Thyroid gland (tissue), 4 donors: ENCODE measurements at places on chromosomes 13 and 19.

DNA sequence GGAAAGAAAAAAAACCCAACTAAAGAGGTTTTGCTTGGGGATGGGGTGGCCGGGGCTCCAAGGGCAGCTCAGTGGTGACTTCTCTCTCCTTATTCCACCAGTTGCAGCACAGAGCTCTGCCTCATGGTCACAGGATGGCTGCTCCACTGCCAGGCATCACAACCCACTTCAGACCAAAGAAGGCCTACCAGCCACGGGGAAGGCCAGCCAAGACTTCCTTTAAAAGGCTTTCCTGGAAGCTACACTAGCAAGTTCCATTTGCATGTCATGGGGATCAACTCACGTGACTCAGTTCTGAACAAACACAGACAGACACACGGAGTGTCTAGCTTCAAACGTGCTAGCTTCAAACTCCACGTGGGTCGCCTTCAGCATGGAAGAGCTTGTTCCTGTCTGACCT lies 13.2 kb upstream of the EIF3G start:
- no peak for DNase-seq

DNA sequence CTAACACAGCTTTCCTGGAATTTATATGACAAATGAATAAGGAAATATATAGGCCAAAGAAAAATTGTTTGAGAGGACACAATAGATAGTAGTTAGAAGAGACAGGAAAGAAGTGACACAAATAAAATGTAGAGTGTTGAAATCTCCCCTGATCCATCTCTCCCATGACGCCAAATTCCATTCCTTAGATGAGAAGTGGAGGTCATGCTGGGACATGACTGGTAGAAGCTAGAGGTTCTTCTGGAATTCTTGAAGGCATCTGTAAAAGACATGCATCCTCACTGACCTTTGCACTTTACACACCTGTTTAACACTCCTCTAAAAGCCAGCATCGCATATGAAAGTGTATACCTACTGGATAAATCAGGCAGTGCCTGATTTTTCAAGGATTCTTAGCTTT lies 67.8 kb downstream of the DGKH start:
- no peak for DNase-seq

DNA sequence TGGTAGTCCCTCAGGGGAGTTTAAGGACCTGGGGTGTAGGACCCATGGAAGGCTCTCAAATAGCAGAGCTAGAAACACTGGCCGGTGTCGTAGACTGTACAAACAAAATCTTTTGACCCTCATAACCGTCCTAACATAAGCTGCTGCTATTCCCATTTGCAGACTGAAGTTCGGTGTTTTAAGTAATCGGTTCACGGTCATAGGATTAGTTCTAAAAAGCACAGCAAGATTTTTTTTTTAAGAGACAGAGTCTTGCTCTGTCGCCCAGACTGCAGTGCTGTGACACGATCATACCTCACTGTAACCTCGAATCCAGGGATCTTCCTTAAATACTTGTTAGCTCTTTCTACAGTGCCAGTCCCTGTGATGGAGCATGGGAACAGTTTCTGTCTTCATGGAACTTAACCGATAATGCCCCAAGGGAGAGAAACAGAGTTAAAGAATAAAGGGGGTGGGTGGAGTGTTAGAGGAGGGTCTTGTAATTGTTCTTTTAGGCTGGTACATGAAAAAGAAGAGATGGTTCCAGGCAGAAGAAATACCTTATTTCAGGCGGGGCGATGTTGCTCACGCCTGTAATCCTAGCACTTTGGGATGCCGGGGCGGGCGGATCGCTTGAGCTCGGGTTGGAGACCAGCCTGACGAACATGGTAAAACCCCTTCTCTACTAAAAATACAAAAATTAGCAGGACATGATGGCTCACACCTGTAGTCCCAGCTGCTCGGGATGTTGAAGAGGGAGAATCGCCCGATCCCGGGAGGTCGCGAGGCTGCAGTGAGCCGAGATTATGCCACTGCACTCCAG lies 475 bp upstream of the ZC3H4 start:
- no peak for DNase-seq

DNA sequence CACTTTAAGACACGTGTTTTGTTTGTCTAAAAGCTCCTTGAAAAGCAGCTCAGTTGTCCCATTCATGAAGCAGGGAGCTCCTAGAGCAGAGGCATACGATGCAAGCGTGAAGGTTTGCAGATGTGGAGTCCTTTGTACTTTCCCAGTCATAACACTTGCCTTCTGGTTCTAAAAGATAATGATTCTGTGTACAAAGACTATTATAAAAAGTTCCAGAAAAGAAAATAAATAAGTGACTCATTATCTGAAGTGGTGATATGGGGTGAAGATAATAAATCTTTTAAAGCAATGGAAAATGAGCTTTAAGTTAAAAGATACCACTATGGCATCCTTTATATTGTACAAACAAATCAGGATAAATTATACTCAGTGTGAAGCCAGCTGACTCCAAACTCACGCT lies 569.9 kb downstream of the MYO16 start:
- no peak for DNase-seq

- peak; percentile 6 for DNase-seq
Observed at GRCh38 chr19:12733369-12734214, 892 bp downstream of the TRIR start.

DNA sequence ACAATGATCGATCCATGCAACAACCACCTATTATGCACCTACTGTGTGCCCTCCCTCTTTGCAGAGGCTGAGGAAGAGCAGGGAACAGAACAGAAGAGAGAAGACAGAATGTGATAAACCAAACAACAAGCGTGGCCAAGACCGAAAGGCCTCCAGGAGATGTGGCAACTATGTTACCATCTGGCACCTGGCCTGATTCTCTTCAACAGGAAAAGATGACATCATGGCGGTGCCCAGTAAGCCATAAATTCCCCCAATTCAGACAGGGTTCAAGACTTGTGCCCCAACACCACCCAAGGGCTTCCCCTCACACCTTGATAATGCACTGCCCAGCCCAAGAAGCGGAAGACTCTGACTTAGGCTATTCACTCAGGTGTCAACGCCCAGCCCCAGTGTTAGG lies 44.3 kb downstream of the SLC7A1 start:
- no peak for DNase-seq

DNA sequence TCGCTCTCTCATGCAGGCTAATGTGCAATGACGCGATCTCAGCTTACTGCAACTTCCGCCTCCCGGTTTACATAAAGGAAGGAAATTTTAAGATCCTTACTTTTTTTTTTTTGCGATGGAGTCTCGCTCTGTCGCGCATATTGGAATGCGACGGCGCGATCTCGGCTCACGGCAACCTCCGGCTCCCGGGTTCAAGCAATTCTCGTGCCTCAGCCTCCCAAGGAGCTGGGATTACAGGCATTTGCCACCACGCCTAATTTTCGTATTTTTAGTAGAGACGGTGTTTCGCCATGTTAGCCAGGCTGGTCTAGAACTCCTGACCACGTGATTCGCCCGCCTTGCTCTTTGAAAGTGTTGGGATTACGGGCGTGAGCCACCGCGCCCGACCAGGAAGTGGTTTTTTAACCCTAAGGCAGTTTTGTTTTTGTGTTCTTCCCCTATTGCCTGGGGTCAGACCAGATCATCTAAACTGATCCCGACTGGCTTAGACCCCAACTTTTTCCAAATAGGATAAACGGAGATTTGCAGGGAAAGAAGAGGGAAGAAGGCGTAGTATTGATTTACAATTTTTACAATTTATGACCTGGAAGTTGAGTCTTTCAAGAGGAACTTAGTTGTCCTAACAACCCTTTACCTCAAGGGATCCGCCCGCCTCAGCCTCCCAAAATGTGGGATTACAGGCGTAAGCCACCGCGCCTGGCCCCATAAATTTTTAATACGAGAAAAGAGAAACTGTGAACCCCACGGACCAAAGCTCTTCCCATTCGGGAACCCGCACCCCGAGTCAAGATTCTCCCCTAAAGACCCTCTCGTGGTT lies 142.0 kb downstream of the ZNF737 start:
- DNase-seq, result peak; percentile 61

GRCh38 chr19:45304141-45304926 lies 18.3 kb downstream of the CKM start:
- DNase-seq, result no peak

GRCh38 chr13:46387064-46387851 lies at the start of gene RUBCNL:
Gene RUBCNL, minus strand, starts transcription at chr13:46387252. Its CDS starts 14,777 bp downstream, at chr13:46372475.
- DNase-seq, result peak; percentile 24

- no peak for DNase-seq
Observed at GRCh38 chr19:12162513-12162881, 399 bp upstream of the ZNF136 start.

- peak; percentile 52 for DNase-seq
Observed at GRCh38 chr19:4803736-4804695, 12.5 kb downstream of the FEM1A start.

DNA sequence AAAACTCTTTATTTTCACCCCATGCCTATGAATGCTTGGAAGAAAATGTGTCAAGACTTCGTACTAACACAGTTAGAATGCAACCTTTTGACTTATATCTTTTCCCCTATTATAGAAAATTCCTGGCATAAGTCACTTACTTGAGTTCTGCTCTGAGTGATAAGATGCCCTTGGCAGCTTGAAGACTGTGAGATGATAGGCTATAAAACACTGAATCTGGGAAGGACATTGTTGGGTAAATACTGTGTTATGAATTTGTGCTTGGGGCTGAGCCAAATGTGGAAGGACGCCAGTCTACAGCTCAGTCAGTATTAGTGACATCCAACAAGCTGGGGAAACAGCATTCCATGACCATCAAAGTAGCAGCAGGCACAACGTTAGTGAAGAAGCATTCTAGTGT lies 368.0 kb upstream of the SGCG start:
- DNase-seq, result peak; percentile 17

DNA sequence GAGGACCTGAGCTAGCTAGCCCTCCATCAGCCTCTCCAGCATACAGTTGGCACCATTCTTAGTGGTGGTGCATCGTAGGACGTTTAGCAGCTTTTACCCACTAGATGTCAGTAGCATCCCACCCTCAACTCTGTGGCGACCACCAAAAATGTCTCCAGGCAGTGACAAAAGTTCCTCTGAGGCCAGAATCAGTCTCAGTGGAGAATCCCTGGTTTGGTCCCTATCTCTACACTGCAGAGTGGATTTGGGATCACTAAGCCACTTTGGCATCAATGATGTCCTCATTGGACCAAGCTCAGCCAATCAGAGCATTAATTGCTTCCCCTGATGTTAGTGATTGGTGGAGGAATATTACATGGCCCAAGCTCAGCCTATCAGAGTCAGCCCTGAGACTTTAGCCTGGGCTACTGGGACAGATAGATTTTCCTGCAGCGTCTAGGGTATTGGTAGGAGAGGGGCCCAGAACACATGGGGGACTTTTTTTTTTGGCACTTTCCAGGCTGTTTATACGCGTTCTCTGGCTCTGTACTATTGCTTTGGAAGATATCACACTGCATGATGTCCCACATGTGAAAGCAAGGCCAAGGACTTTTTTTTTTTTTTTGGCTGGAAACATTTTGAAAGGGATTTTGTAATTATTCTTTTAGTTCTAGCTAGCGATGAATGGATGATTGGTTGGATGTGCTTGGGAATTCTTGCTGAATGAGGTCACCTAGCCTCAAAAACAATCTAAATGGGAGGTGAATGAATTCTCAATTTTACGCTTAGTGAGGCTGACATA lies 7.0 kb downstream of the TMEM221 start:
- DNase-seq, result no peak

DNA sequence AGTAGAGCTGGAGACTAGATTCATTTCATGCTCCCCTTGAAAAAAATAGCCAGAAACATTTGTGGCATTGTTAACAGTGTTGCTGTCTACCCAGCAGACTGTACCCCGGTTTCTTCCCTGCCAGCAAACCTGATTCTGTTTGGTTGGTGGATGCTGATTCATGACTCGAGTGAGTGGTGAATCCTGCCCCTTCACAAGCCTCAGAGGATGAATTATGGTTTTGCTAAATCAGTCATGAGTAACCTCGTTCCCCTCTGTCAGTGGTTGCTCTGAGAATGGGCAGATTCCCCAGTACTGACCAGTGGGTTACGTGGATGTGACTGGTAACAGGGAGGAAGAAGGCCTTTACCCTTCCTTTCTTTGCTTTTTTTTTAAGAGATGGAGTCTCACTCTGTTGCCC lies 10.1 kb downstream of the NLRP12 start:
- no peak for DNase-seq

GRCh38 chr13:71285700-71286099 lies 581.3 kb downstream of the DACH1 start:
- no peak for DNase-seq

- DNase-seq, result no peak
Observed at GRCh38 chr13:97570442-97570841, 136.5 kb downstream of the RAP2A start.

- no peak for DNase-seq
Observed at GRCh38 chr13:58855283-58855682, 1223.7 kb downstream of the PCDH17 start.

DNA sequence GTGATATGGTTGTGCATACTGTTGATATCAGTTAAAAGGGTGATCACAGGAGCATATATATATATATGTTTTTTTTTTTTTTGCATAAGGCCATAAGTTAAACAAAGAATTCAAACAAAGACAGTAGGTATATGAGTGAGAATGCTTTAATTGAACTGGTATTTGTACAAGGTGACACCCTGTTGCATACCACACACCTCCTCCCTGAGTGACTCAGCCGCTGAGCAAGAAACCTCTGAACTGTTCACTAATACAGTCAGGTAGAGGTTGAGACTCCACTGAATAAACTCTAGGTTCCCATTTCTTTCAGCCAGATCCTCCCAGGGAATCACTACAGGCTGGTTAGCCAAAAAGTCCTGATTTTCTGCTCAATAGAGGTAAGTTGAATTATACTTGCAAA lies at the start of gene SCEL:
Gene SCEL (plus strand): TSS at position 259 of the 400 bp plus-strand sequence. CDS start 20,170 bp downstream, outside the sequence.
- peak; percentile 12 for DNase-seq

DNA sequence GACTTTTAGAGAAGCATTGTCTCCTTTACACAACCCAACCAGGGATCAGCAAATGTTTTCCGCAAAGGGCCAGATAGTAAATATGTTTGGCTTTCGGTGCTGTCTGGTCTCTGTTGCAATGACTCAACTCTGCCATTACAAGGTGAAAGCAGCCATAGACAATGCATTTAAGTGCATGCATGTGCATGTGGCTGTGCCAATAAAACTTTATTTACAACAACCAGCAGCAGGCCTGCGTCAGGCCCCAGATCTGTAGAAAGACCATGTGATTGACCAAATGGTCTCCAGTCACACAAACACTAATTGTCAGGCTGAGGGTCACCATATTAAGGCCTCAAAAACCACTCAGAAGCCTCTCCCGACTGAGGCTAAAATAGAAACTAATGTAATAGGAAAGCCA lies 8.1 kb downstream of the RAB20 start:
- DNase-seq, result no peak

DNA sequence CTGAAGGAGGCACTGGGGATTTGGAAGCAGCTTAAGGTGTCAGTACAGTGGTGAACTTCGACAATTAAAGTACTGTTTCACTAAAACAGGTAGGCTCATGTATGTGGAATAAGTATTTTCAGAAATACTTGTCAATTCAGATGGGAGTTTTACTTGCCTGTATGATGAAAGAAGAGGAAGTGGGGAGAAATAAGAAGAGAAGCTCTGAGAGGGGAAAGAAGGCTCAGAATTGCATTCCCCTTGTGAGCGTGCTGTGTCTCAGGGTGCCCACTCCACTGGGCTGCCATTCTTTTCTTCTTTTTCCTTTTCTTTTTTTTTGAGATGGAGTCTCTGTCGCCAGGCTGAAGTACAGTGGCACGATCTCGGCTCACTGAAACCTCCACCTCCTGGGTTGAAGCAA lies 38.6 kb upstream of the RNF17 start:
- DNase-seq, result no peak
